Right atrium auricular region (tissue), 2 donors: ENCODE measurements at places on chromosomes 5 and 9. TPM values are rescaled to one million over a fixed set of nuclear protein-coding genes. Genes with fewer than 3 reads are reported as not detected.

SLC6A18 gene
- not detected for total RNA-seq

IGFBPL1 gene
- total RNA-seq, result 1.3 TPM

PCDHB4 gene
- 1.6 TPM for total RNA-seq

GRCh38 chr5:168852329-168852728 lies 273.2 kb upstream of the PANK3 start:
- no peak for DNase-seq

DNA sequence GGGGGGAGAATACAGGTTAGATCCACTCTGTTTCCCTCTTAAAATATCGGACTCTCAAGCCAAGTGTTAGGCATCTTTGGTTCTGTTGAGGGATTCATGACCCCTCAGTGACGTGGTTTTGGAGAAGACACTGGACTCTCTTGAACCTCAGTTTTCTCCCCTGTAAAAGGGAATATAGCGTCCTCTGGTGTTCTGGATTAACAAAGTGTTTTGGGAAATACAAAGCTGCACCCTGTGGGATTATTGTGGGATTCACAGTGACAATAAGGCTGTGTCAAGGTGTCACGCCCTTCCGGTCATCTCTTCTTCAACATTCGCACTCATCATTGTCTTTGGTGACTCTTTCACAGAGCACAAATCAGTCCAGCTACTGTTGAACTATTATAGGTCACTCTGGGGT lies 139.0 kb downstream of the IRX1 start:
- DNase-seq, result no peak

DNA sequence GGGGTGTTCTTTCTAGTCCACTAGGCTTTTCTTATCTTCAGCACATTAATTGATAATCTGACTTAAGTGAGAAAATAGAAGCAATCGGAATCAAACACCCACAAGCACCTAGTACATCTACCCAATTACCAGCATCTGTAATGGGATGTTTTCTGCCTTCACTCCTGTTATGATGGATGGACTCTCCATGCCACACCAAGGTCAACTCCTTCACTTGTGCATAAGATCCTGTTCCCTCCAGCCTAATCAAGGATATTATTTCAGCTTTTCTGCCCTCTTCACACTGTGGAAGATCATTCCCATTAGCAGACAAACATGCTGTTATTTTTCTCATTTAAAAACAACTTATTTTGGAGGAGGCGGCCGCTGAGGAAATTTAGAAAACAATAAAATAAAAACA lies 162.0 kb upstream of the EDIL3 start:
- no peak for DNase-seq

DNA sequence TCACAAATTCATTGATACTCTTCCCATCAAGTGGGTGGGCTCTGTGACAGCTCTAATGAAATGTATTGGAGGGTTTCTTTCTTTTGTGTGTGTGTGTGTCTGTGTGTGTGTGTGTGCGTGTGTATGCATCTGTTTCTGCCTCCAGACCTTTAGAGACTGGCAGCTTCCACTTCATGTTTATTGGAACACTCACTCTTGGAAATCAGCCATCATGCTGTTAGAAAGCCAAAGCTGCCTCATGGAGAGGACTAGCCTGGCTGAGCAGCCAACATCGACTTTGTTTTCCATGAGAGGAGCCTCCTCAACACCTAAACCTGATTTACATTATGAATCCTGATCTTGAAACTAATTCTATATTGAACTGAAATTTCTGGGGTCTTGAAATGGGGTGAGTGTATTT lies 128.5 kb upstream of the FAM174A start:
- no peak for DNase-seq
